ENCODE measurements at places on chromosomes 12 and 14. TPM values are rescaled to one million over a fixed set of nuclear protein-coding genes. Genes with fewer than 3 reads are reported as not detected.
A peak's percentile ranks its signal among the peaks of the same experiment; 100 is the strongest.

GRCh38 chr12:14614704-14615121, 47.0 kb upstream of the PLBD1 start:
- peak overlapping the region; percentile 79 for H3K27ac ChIP-seq
- no peak overlapping the region for H3K4me3 ChIP-seq
- no peak for DNase-seq
- H3K36me3 ChIP-seq: no peaks in the 10 kb centered on the region

GRCh38 chr14:60212503-60213371, 36.3 kb upstream of the PPM1A start:
- no peaks in the 10 kb centered on the region for H3K27me3 ChIP-seq
- no peaks in the 10 kb centered on the region for H3K36me3 ChIP-seq
- H3K4me3 ChIP-seq: no peak overlapping the region

GRCh38 chr12:94504386-94504785, 44.7 kb upstream of the CEP83 start:
- no peaks in the 10 kb centered on the region for H3K27me3 ChIP-seq
- H3K4me1 ChIP-seq: no peaks in the 10 kb centered on the region
- no peak overlapping the region for H3K4me3 ChIP-seq
- no peak for DNase-seq
- no peaks in the 10 kb centered on the region for H3K36me3 ChIP-seq
- H3K27ac ChIP-seq: no peak overlapping the region

The TAC3 gene
- not detected for total RNA-seq

DNA sequence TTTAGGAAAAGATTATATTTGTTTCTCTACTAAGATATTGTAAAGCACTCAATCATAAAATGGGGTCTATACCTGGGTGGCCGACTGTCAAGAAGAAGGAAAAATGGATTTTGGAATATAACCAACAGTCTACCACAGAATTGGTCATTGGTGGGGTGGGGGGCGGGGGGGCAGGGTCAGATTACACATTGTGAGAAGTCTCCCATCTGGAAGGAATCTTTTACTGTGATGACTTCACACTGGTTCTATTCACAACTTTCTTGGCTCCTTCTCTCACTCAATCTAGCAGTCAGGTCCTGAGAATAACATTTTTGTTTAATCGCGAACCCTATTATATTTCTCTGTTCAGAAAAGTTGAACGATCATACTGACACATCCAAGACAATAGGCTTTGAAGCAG, 8.7 kb upstream of the CLEC4E start:
- H3K27ac ChIP-seq: no peak overlapping the region
- H3K27me3 ChIP-seq: no peaks in the 10 kb centered on the region
- no peak for DNase-seq
- no peaks in the 10 kb centered on the region for H3K36me3 ChIP-seq

DNA sequence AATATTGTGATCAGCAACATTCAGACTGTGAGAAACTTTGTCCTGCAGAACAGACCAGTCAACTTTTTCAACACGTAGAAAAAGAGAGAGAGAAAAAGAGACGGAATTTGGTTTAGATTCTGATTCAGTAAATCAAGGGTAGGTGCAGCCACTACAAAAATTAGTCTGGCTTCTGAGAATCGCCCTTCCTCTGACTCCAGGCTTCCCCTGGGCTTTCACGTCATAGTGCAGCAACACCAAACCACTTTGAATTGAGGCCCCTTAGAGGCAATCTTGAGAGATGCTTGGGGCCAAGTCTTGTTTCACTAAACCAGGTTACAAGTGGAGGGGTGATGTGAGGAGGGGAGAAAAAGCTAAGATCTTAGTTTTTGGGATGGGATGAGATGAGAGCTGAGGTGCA, 37.5 kb upstream of the PTGR2 start:
- H3K4me1 ChIP-seq: peaks cover 7% of the 10 kb centered on the region
- no peak for DNase-seq
- no peaks in the 10 kb centered on the region for H3K27me3 ChIP-seq
- H3K27ac ChIP-seq: no peak overlapping the region
- no peak overlapping the region for H3K4me3 ChIP-seq

GRCh38 chr12:2834581-2835491, at the start of gene NRIP2:
NRIP2 (minus strand) TSS chr12:2835035; CDS start chr12:2834983, 52 bp downstream.
- H3K4me1 ChIP-seq: no peaks in the 10 kb centered on the region
- no peaks in the 10 kb centered on the region for H3K27me3 ChIP-seq
- peak within 1 kb of the TSS; percentile 17 for H3K4me3 ChIP-seq
- H3K36me3 ChIP-seq: peaks cover 17% of the 10 kb centered on the region
- no peak within 1 kb of the TSS for H3K27ac ChIP-seq
- DNase-seq: no peak

The FAM181A gene
- total RNA-seq: not detected

DNA sequence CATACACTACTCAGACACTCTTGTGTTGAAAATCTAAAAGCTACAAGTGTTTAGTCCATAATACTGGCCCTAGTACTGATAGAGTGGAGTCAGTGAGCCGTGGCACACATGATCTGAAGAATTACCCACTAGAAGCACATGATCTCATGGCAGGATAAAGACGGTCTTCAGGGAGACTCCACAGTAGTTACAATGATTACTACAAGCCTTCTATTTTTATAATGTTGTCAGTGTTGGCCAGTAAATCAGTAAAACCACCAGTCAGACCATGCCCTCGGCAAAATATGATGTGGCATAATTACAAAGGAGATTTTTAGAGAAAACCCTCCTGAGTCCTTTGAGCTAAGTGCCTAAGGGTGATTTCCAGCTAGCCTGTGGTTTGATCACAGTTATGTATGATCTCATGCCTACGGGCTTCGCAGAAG, 114.9 kb downstream of the PDZRN4 start:
- H3K36me3 ChIP-seq: no peaks in the 10 kb centered on the region
- H3K27ac ChIP-seq: no peak overlapping the region
- no peak for DNase-seq

- H3K4me3 ChIP-seq: no peak overlapping the region
- H3K27me3 ChIP-seq: peaks cover 12% of the 10 kb centered on the region
- H3K36me3 ChIP-seq: no peaks in the 10 kb centered on the region
- H3K27ac ChIP-seq: no peak overlapping the region
Measured at GRCh38 chr14:99649219-99649618, 4.3 kb downstream of the HHIPL1 start.

The NEDD1 gene
- total RNA-seq: 35.2 TPM

GRCh38 chr12:127531542-127531941, 735.4 kb upstream of the TMEM132C start:
- no peaks in the 10 kb centered on the region for H3K4me1 ChIP-seq
- no peaks in the 10 kb centered on the region for H3K36me3 ChIP-seq
- no peak overlapping the region for H3K4me3 ChIP-seq

DNA sequence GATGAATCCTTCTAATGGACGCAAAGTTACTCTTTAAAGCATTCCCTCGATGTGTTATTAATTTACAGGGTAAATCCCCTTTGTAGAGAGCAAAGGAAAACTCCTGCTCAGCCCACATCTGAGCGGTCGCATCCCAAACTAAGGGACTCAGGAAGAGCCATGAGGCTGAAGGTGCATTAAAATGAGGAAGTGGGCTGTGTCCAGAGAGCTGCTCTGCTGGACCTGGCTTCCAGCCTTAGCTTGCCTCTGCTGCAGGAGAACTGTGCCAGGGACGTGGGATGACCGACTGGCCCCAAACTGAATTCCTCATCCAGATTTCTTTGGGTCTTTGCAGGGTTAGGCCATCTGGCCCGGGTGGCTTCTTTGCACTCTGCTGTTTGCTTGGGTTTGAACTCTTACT, 88.3 kb downstream of the FBXW8 start:
- H3K4me1 ChIP-seq: no peaks in the 10 kb centered on the region
- H3K4me3 ChIP-seq: no peak overlapping the region
- no peaks in the 10 kb centered on the region for H3K27me3 ChIP-seq
- DNase-seq: no peak
- no peak overlapping the region for H3K27ac ChIP-seq

Data from spleen (tissue), 13 donors.